ENCODE measurements at places on chromosomes 3 and 15.

- no peak for DNase-seq
These were observed 237.7 kb upstream of the ST8SIA2 start for GRCh38 chr15:92155934-92156333.

- DNase-seq, result no peak
These were observed 46.9 kb downstream of the CHSY1 start for GRCh38 chr15:101204739-101205535.

DNA sequence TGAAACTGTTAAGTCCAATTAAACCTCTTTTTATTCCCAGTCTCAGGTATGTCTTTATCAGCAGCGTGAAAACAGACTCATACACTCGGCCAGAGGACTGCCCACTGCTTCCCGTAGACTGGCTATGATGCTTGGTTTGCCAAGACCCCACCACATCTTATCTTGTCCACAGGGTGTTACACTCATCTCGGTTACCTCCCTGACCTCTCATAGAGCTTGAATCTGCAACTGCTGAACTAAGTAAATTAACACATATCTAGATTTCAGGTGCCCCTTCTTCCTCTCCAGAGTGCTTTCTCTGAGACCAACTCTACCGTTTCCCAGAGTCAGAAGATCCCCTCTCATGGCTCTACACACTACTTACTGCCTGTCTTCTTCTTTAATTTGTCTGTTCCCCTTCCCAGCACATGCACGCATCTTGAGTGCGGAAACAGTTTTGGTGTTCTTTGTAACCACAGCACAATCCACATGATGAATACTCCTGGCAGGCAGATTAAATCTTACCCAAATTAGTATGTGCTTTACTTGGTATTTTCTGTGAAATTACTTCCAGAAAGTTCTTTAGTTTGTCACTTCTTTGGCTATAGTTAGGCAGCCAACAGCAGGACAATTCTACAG is 49.7 kb downstream of the CD200 start:
- no peak for DNase-seq

DNA sequence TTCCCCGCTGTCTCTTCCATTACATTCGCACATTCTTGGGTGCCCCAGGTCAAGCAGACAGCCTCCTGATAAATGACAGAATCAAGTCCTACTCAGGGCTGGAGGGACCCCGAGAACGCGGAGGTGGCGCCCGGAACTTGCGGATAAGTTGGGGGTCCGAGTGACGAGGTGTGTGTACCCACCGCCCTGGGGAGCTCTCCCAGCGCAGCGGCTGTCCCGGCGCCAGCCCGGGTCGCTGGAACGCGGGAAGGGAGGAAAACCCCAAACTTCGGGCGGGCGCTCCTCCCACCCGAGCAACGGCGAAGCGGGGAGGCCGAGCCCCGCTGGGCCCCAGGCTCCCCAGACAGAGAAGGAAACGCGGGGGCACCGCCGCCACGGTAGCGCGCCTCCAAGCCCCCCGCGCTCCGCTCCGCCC is 550 bp downstream of the CLN6 start:
- peak; percentile 11 for DNase-seq

DNA sequence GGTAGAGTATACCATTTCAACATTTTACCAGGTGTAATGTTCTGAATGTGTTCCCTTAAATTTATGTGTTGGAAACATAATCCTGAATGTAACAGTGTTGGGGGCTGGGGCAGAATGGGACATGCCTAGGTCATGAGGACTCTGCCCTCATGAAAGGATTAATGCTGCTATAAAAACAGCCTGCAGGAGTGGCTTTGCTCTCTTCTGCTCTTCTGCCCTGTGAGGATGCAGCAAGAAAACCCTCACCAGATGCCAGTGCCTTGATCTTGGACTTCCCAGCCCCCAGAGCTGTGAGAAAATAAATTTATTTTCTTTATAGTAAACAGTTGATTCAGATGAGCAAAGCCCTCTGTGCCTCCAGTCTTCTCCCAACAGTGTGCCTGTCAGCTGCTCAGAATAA is 326.0 kb upstream of the ONECUT1 start:
- DNase-seq, result no peak

DNA sequence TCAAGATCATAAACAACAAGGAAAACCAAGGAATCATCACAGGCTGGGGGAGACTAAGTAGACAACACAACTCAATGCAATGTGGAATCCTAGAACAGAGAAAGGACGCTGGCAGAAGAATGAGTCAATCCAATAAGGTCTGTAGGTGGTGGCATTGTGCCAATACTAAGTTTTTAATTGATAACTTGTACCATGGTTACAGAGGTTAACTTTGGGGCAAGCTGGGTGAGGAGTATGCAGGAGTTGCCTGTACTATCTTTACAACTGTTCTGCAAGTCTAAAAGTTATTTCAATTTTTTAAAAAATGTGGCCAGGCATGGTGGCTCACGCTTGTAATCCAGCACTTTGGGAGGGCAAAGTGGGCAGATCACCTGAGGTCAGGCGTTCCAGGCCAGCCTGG is 46.2 kb downstream of the RORA start:
- DNase-seq, result no peak

GRCh38 chr15:72113347-72114031 is 4.5 kb downstream of the MYO9A start:
- DNase-seq, result peak; percentile 25

- no peak for DNase-seq
These were observed 420.6 kb downstream of the SHQ1 start for GRCh38 chr3:72427624-72428023.

DNA sequence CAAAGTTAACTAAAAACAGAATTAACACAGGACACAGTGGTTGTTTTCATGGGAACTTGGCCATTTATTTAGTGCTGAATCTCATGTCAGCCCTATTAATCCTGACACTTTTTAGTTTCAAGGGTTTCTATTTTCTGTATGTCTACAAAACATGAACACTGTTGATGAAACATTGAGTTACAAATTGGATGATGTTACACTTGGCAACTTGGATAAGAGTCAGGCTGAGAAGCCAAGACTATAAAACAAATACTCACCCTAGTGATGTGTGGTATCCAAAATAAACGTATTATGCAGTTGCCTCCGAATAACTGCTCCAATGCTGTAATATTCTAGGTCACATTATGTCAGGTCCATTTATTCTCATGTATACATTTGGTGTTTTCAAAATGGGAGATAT is 349.6 kb downstream of the ZIC1 start:
- DNase-seq, result no peak

- DNase-seq, result peak; percentile 8
These were observed 285.3 kb downstream of the SV2B start for GRCh38 chr15:91385311-91385710.

DNA sequence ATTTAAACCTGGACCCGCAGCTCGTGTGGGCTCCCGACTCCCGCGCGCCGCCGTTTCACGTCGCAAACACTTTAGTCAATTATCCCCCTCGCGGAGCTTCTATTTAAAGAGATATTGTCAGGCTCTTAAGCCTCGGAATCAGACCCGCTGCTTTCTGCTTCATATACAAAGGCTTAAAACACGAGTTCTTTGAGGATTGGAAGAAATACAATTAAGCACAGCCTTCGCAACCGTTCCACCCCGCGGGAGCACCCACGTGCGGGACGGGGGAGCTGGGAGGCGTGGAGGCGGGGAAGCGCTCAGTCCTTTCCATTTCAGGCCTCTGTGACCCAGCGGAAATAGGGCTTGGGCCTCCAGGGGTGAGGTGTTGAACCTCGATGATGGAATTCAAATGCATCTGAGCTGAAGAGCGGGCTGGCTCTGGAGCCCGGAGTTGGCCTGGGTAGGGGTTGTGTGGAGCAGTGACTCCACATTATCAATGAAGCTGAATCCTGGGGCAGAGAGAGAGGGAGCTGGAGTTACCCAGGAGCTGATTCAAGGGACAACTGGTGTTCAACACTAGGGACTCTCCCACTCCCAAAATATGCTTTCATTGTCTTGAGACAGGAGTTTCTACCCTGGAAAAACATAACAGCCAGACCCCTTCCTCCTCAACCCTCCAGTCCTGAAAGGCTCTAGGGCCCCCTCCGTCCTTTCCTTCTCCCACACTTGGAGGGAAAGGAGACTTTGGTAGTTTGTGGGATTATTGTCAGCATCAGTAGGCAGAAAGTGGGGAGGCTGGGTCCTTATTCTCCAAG is 2.4 kb downstream of the ANKRD63 start:
- no peak for DNase-seq

DNA sequence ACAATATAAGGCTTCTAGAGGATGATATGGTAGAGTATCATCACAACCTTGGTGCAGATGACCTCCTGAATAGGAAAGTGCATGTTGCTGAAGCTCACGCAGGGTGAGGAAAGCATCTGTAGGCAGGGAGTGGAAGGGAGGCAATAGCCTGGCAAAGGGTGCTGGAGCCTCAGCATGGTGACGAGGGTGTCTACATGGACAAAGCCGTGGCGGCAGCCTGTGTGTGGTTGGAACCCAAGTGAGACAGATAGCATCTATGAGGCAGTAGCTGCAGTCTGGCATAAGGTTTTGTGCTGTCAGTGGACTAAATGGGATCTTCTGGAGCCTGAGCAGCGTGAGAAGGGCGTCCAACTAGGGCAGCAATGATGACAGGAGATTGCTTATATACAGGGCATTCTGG is 132.5 kb downstream of the DLG1 start:
- no peak for DNase-seq

DNA sequence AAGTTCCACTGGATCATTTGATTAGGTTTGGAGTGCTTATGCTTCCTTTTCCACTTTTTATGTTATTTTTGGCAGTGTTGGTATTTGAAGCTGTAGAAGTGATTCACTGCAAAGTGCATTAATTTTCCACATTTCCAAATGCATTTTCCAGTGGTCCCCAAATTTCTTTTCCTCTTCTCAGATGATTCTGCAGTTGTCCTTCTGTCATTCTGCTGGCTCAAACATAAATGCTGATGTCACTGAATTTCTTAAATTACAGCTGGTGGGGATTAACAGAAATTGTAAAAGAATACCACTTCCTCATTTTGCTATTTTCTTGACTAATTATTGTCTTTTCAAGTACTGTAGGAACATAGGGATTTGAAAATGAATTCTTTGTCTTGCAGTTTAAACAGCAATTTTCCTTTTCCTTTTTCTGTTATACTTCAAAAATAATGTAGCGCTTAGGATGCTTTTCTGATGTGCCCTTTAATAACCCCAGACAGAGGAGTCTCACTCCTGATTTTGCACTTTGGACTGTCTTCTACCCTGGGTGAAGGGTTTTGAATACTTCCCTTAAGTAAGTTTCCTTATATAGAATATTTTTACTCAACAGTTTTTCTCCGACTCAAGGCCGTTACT is 25.0 kb downstream of the MITF start:
- DNase-seq, result no peak

DNA sequence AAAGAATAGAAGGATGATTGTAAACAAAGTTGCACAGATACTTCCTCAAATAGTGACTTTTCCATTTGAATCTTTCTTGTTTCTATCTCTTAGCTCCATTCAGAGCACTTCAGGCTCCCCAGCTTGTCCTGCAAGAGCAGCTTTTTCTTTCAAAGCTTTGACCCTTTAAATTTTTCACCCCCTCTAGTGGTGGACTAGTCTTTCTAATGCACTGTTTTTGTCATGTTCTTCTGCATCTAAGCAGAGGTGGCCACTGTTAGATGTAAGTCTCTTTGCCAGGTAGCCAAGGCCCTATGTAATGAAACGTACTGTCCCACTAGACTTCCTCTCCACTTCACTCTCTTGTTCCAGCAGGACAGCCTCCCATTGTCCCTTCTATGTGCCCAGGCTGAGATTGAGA is 74.0 kb upstream of the MANF start:
- peak; percentile 45 for DNase-seq

GRCh38 chr15:38073178-38073946 is 138.9 kb downstream of the TMCO5A start:
- DNase-seq, result no peak

DNA sequence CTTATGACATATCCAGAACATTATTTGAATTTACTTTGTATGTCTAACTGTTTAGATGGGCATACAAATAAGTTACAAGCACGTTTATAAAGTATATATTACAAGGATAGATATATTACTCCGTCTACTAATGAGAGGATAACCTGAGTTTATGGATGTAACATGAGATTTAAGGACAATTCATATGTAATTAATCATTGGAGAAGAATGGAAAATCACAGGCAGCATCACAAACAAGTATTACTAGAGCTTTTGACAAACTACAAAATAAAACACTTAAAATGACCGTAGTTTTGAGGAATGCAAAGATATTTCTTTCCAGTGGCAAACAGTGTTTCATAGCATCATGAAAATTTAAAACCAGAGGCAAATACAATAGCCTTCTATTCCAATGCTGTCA is 113.8 kb downstream of the ROBO1 start:
- no peak for DNase-seq

DNA sequence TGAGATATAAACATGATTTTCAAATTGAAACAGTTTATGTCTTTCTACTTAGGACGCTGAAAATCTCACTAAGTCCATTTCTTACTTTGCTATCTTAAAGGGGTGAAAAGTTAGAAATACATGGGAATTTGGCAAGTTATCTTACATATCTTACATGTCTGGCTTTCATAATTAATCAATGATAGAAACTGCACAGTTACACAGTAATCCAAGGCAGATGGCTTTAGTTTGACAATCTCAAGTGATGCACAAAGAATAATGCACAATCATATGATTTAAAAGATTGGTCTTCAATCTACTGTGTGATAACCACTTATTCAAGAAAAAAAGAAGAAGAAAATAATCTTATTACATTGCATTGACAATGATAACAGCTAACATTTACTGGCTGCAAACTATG is 14.2 kb downstream of the PDZRN3 start:
- no peak for DNase-seq

DNA sequence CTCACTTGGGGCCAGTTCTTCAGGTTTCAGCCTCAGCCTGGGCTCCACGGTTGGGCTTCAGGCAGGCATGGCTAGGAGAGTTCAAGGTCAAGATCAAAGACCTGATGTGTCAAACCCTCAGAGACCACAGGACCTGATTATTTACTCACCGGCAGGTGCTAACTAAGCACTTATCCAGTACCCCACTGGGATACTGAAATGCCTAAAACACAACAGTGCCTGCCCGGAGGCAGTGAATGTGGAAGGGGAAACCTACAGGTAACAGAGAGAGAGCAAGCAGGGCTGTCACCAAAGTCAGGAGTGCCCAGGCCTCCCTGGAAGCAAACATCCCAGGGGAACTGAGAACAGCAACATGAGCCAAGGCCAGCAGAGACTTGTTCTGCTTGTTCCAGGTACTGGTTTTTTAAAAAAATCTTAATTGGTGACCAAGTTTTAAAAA is 6.7 kb downstream of the IDH2 start:
- no peak for DNase-seq

DNA sequence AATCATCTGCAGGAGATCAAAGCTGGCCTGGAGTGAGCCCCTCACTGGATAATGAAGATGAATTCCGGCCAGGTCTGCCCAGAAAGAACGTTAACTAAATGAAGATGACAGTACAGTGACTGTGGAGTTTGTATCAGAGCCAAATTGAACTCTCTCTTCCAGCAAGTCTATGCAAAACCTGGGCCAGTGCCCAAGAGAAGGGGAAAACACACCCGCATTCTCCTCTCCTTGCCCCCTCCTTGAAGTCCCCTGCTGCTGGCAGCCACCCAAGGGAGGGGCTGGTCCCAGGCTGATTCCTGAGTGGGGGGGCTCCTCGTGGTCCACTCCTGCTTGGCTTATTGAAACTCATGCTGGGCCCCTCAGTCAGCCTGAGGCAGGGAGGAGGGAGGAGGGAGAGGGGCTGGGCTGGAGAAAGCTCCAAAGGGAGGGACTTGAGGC is 155.7 kb downstream of the RAB11A start:
- peak; percentile 9 for DNase-seq

- DNase-seq, result peak; percentile 23
These were observed 181.0 kb upstream of the CBLB start for GRCh38 chr3:106049821-106050220.

- no peak for DNase-seq
These were observed 1.3 kb upstream of the MON1A start for GRCh38 chr3:49930922-49931321.

- peak; percentile 96 for DNase-seq
These were observed 51.7 kb downstream of the ARNT2 start for GRCh38 chr15:80455668-80456442.
